T-helper 1 cell (primary cell): ENCODE measurements at places on chromosomes 12 and 14.

GRCh38 chr12:77060883-77061240 is 4.5 kb downstream of the E2F7 start:
- DNase-seq, result no peak

GRCh38 chr12:19006626-19007137 is 122.9 kb upstream of the PLEKHA5 start:
- DNase-seq, result no peak

DNA sequence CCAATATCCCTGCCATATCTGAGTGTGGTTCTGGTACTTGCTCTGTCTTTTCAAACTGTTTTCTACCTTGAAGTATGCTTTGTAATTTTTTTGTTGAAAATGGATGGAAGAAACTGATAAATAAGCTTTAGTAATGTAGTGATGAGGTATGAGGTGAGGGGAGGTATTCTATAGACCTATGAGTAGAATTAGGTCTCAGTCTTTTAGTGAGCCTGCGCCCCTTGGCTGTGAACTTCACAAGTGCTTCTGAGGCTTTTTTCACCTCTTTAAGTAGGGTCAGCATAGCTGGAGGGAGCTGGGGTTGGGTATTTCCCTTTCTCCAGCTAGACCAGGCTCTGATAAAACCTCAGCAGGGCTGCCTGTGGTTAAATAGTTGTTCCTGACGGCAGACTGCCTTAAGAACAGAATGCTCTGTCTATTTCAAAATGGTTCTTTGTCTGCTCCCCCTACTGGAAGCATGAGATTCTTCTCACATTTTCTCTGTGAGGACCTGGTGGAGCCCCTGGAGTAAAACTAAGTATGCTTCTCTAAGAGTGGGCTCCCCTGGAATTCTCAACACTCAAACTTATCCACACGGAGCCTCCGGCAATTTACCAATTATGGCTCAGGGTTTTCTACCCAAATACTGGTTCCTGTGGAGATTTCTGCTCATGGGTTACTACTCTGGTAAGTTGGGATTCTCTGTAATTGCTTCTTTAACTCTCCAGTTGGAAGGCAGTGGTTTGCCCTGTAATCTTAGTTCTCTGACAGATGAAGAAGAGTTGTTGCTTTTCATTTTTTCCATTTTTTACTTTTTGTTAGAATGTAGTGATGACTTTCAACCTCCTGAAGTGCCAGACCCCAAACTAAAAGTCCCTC is 13.1 kb downstream of the KRT5 start:
- no peak for DNase-seq

GRCh38 chr12:4143896-4144295 is 129.7 kb upstream of the CCND2 start:
- DNase-seq, result no peak

- DNase-seq, result no peak
These were observed 5.6 kb downstream of the FAM234B start for GRCh38 chr12:13049816-13050215.

DNA sequence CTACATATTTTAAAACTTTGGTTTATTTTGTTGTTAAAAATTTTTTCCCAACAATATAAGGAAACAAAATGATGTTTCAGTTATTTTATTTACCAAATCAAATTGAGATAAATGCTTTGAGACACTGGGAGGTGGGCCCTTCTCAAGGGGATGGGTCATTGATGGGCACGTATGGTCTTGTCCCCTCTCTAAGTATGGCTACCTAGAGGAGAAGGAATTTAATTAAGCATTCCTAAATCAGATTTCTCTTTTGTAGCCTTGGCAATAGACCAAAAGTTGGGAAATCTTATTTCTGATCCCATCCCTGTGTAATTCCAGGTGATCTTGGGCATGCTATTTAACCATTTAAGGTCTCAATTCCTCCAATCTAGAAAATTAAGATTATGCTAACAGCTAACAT is 79.0 kb downstream of the SCN8A start:
- DNase-seq, result no peak

DNA sequence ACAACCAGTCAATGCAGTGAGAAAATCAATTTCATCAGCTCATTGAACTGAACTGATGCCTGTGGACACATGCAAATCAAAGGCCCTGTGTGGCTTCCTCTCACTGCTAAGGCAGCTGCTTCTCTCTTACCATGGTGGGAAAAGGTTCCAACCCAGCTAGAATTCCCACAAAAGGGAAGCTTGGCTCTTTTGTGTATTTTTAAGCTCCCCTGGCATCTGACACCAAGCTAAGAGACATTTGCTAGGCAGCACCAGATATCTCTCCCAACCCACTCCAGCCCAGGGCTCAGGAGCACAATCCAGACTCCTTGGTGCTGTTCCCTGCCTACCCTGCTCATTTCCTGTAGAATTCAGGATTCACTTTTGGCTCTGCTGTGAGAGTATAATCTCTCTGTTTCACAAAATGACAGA is 129.6 kb downstream of the GXYLT1 start:
- DNase-seq, result no peak

DNA sequence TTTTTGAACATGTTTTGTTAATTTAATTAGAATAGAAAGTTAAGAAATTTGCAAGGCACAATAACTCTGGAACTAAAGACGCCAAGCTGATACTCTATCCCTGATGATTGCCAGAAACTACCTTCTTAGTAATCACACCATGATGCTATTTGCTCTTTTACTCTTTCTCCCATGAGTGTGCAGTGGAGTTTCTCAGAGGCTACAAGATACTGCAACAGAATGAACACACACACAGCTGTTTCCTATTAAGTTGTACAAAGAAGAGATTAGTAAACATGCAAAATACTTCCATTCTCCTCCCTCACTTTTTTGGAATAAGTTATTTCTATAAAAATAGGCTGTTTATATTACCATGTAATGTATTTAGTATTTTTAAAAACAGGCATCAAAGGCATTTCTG is 1367.5 kb downstream of the AACS start:
- DNase-seq, result no peak

DNA sequence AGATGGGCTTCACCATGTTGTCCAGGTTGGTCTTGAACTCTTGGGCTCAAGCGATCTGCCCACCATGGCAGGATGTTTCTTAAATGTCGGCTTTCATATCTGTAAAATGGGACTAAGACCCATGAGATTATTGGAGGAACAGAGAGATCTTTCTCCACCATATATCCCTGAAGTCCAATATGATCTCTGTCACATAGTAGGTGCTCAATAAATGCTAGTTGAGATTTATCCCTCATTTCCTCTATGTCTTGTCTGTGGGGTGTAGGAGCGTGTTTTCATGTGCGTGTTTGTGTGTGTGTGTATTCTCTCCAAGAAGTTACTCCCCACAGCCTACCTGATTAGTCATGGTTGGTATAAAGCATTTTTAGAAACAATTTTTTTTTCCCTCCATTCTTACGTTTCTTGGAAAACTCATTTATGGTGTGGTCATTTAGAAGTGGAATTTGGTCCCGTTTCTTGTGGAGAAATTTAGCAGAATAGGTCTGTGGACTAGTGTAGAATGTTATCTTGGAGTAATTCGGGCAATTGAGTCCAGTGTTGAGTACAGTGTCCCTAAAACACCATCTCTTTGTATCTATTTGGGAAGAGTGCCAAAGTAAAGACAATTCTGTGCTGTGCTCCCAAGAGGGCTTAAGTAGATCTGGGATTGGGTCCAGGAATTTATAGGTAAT is 4.3 kb downstream of the STRAP start:
- no peak for DNase-seq

DNA sequence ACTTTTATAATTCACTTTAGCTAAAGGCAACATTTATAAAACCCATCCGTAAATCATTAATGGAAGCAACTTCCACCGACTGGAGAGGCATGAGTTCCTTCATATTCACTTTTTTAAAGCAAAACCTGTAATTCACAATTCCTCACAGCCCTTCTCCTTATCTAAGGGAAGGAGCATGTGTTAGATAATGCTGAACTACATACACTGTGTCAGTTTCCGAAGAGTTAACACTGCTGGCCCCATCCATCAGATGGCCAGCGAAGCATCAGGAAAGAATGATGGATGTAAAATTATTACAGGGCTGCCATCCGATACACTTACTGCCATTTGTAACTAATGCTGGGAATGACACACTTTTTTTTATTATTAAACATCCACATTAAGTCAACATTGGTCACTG is 392.8 kb downstream of the SOX5 start:
- DNase-seq, result no peak

GRCh38 chr12:28460420-28461130 is 270.3 kb downstream of the CCDC91 start:
- no peak for DNase-seq

DNA sequence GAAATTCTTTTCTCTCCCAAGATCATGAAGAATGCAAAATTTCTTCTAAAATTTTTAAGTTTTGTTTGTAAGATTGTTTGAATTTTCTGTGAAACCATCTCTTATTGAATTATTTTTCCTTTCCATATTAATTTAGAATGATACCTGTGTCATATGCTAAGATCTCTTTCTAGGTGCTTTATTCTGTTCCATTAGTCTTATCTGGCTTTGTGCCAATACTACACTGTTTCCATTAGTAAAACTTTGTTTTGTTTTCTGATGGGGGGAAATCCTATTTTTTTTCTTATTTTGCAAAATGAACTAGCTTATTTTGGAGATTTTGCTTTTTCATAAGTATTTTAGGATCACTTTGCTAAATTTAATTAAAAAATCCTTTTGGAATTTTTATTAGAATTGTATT is 193.9 kb downstream of the FUT8 start:
- no peak for DNase-seq

GRCh38 chr14:61215222-61216020 is 65.7 kb downstream of the TMEM30B start:
- DNase-seq, result no peak

DNA sequence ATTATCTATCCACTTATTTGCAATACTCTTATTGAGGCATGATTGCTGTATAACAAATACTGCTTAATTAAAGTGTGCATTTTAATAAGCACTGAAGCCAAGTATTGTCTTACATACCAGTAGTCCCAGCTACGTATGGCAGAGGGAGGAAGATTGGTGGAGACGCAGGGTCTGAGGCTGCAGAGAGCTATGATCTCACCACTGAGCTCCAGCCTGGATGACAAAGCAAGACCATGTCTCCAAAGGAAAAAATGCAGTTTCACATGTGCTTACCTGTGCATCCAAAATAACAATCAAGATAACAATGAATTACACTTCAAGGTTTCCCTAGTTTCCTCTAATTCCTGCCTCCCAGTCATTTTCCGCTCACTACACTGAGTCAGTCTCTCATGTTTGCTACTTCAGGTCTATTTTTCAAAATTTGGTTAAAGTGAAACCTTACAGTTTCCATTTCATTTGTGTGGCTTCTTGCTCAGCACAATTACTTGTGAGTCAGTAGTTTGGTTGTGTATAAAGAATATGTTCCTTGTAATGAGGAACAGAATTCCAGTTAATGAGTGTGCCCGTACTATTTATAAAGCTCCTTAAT is 1250.1 kb downstream of the TMEM121 start:
- no peak for DNase-seq

DNA sequence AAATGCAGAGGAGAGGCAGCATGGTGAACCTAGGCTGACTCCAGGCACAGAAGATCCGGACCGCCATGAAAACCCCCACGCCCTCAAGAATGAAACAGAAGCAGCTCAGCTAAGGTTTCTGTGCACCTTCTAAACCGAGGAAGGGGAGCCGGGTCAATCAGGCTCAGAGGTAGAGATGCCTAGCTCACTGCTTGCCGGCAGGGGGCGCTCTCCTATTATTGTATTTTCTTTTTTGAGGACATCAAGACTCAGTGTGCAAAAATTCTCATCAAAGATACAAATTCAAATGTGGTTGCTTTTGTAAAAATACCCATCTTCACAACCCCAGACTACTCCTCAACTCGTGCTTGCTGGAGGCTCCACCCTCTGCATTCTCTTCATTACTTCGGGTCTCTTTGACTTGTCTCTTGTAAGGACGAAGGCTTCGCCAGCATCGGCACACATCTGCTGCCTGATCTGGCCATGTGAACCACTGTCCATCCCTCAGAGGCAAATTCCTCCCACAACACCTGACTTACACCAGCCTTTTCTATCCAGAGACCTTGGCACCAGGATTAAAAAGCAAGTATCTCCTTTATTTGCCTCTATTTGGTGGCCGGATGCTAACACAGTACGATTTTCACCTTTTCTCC is 33.4 kb upstream of the RNASE3 start:
- peak; percentile 59 for DNase-seq

DNA sequence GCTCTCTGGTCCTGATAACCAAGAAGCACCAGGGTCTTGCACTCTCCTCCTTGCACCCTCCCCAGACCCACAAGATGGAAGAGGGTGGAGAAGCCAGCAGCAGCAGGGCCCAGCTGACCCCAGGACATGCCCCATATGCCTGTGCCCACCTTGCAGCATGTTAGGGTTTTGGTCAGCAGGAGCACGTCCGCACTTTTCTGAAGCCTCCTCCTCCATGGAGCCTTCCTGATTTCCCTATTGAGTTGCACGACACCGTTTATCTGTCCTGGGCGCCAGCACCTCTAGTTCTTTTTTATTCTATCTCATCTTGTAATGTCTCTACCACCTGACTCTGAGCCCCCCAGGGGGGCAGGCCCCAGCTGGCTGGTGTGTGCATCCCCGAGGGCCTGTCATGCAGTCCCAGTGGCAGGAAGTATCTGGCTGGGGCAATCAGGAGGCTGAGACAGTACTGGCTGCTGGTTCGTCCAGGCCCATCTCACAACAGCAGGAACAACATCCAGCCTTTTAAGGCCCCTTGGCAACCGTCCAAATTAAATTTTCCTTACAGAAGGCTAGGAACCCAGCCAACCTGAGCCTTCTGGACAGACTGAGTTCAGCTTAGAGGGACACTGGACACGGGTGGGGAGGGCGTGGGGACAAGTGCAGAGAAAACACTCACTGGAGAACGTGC is 39.6 kb downstream of the CCDC85C start:
- no peak for DNase-seq

GRCh38 chr14:36316131-36316530 is 4.3 kb downstream of the MBIP start:
- DNase-seq, result no peak

DNA sequence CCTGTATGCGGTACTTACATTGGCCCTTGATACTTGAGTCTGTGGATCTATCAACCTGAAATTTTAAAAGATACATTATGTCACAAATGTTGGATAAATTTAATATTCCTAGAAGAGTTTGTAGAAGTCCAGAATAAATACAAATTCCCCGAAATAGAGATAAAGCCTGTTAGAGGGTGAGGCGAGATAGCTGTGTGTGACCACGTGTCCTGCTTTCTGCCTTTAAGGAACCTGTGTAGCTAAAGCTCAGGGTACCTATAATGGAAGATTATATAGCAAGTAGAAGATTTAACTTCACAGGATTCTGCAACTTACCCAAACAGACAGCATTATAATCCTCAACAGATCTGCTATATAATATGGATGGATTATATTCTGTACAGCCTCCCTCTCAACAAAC is 58.8 kb downstream of the APPL2 start:
- no peak for DNase-seq

- no peak for DNase-seq
These were observed 25.7 kb downstream of the ALKBH1 start for GRCh38 chr14:77682158-77682553.

- no peak for DNase-seq
These were observed 84.6 kb upstream of the PTPRB start for GRCh38 chr12:70721656-70722357.

DNA sequence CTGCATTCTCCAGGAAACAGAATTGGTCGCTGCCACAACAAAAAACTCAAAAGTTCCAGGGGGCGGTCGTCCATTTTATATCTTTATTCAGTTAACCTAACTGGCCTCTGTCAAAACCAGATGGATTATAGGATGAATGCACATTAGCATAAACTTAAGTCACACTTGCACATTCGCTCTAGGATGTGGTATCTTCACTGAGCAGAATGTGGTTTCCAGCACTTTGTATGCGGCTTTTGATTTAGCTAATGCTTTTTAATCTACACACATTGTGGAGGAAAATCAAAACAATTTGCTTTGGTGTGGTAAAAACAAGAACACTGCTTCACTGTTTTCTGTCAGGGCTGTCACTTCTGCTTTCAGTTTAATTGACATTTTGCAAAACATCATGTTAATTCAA is 4.5 kb downstream of the TAS2R50 start:
- peak; percentile 23 for DNase-seq
